ENCODE measurements at places on chromosomes 7 and 10. TPM values are rescaled to one million over a fixed set of nuclear protein-coding genes. Genes with fewer than 3 reads are reported as not detected.
A peak's percentile ranks its signal among the peaks of the same experiment; 100 is the strongest.

GRCh38 chr10:48410503-48410902 lies 104.0 kb downstream of the MAPK8 start:
- DNase-seq, result no peak

The INTS1 gene
- 86.3 TPM for total RNA-seq

DNA sequence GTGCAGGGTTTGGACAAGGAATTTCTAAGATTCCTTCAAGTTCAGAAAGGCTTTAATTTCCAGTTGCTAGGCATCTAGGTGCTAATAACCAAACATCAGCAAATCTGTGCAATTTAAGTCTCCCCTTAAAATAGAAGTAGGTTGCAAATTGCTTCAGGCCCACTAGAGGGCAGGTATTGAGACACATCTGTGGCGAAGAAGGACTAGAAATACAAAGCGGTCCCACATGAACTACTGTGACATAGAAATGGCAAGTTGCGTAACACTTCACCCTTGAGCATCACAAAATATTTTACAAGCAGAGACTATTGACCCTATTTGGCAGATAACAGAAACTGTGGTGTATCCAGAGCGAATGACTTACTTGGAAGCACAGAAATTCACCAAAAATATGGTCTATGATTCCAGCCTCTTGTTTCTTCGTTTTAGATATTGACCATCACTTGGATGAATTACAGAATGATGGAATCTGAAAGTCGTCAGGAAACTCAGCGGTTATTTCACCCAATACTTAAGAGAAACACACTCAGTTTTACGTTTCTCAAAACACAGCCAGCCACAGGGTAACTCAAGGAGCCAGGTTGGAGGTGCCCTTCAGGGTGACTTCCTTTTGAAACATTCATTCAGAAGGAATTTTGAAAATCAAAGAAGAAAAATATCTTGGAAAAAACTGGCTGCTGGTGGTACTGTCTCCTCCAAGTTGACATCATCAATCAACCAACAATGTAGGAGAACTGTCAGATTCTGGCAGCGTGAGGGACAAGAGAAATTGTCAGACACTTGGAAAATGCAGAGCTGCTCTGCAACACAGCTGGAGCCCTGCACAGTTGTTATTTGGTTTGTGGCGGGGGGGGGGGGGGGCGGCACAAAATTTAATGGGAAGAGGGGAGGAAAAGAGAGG lies 256.3 kb upstream of the MINDY3 start:
- peak; percentile 31 for DNase-seq

GRCh38 chr10:44186150-44186549 lies 198.7 kb downstream of the CXCL12 start:
- peak; percentile 61 for DNase-seq

DNA sequence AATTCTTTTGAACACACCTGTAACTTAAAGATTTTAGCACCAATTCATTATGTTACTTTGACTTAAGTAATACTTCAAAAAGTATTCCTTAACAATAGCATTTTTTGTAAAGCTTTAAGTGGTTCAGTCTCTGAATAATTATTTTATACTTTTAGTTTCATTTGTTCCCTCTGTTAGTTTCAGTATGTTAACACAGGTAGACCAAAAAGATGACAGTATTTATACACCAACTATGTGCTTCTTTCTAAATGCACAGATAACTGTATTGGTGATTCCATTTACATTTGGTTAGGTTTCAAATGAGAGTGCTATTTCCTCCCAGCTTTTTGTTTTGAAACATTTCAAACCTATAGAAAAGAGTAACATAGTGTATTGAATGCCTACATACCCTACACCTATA lies 14.0 kb downstream of the RALA start:
- DNase-seq, result no peak

- peak; percentile 53 for DNase-seq
Measured at GRCh38 chr10:92965314-92965713, 95.3 kb upstream of the CYP26C1 start.

DNA sequence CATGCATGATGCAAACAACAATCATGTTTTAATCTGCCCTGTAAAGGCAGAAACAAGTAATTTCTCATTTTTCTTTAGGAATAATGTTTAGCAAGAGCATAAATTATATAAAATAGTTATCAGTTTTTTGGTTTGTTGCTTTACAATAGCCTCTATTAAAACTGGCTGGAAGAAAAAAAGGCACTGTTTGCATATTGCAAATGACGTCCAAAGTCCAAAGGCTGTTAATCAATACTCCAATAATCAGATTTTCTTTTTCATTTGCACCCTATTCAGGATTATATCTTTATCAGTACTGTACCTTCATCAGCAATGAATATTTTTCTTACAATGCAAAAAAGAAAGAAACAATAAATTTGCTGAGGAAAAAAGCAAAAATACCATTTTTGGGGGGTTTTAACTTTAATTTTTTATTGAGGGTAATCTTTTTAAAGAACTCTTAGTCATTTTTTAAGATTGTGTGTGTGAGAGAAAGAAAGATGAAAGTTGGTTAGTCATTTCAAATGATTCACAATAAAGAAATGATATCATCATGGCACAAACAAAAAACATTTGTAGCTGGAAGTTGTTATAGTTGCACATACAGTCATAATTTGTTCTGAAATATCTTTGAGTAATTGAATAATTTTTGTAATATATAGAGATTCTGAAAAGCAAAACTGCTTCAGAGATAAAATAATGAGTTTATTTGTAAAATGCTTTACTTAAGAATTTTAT lies 44.4 kb upstream of the AKR1C2 start:
- no peak for DNase-seq

DNA sequence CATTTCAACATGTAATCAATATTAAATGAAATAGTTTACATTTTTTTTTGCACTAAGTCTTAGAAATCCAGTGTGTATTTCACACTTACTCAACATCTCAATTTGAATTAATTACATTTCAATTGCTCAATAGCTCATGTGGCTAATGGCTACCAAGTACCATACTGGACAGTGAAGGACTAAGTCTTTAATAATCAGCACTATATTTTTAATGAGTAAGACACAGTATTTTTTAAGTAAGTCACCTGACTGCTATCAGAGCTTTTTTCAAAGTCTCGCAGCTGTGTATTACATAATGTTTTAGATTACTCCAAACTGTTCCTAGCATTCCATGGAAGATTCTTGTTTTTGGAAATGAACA lies 19.6 kb downstream of the WASL start:
- no peak for DNase-seq

DNA sequence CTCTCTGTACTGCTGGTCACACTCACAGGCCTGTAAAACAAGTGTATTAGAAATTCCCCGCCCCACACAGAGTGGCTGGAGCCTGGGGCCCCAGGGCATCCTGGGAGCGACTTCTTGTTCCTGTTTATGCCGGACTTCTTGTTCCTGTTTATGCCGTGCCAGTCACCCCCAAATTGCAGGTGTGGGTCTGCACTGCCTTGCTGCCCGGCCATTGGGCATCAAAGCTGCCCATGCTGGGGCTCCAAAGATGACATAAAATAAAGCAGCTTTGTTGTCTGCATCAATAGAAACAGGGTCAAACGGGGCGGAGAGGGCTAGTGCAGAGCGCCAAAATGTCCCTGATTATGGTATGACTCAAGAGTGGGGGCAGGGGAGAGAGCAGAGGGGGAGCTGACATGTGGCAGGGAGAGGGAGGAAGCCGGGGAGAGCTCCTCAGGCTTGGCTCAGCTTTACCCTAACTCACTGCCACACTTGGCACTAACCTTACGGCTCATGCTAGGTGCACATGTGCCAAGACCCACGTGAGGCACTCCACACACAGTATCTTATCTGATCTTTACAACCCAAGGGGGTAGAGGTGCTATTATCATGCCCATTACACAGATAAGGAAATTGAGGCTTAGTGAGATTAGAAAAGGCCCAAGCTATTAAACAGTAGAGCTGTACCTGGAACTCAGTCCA lies 98.4 kb downstream of the PIP4K2A start:
- DNase-seq, result peak; percentile 82

- no peak for DNase-seq
Measured at GRCh38 chr10:101146392-101147251, 15.5 kb downstream of the TLX1 start.

The BUD31 gene
- 262 TPM for total RNA-seq

DNA sequence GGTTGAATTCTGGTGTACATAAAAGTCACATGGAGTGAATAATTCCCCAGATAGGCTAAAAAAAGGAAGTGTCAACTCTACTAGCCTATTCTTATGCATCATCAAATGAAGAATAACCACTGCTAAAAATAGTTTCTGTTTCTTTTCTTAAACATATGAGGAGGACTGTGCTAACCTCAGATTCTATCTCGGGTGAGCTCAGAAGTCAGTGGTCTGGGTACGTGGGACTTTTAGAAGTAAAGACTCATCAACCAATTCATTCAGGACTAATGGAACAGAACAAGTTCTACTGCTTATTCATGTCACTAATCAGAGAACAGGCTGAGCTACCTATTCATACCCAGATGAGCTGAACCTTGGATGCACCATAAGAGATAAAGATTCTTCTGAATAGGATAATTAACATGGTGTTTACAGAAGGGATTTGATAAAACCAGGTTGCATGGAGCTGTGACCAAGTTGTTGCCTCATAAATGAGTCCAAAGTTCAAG lies 9.5 kb upstream of the ASAH2 start:
- DNase-seq, result no peak

DNA sequence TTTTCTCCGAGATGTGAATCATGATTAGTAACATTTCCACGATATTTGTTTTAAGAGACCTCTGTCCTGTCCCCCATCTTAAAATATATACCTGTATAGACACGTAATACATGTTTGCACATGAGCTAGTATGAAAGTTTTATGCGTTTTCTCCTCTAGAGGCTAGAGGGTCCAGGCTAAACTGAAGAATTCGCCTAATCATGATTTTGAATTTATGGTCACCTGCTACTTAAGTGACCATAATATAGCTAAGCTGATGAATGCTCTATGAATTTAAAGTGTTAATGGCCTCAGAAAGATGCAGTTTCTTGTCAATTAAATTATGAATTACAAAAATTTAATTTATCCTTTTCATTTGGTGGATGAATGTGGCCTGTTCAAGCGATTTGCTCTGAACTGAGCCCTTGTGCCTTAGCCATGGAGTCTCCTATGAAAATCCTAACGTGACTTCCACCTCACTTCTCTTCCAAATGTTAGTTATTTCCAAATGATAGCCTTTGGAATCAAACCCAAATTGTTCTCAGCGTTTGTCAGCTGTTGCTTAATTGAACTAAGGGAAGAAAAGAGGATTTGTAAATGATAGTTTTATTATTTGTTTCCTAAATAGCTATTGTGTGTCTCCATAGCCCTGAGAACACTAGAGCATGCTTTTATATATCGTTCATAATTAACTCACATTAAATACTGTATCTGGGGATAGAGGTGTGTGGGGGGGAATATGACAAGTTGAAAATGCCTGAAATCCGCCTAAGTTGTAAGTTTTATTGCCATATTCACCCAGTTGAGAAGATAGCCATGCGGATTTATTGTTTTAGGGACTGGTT lies 2.3 kb downstream of the CELF2 start:
- no peak for DNase-seq

- DNase-seq, result no peak
Measured at GRCh38 chr10:131231323-131231964, 80.1 kb downstream of the TCERG1L start.

- DNase-seq, result peak; percentile 3
Measured at GRCh38 chr10:58087896-58088295, 179.8 kb downstream of the IPMK start.

GRCh38 chr7:7220821-7221220 lies 38.5 kb downstream of the C1GALT1 start:
- DNase-seq, result no peak

GRCh38 chr7:4681886-4682620 lies at the start of gene FOXK1:
FOXK1 (plus strand) TSS chr7:4682295; CDS start chr7:4682309, 14 bp downstream.
- peak; percentile 64 for DNase-seq

DNA sequence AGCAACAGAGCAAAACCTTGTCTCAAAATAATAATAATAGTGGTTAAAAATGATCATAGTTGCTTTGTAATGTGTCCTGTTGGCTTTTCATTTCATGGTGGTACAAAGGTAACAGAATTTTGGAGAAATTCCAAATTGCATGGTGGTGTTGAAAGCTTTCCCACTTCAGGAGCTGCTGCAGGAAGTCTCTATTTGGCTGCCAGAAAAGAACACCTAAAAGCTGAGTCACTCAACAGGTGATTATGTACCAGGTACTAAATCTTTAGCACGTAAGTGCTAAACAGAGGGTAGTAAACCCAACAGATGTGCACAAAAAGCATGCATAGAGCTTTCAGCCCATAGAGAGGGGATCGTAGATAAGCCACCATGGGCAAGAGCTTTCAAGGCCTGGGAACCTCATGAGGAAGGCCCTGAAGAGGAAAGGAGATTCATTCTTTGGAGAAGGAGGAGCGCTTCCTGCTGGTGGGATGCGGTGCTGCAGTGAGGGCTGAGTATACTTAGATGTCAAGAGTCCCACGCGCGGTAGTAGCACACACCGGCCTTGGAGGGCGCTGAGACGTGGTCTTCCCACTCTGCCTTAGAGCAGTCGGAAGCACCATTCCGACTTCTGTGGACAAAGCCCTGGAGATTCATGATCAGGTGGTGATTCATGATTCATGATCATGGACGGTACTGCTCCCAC lies 118.7 kb downstream of the RALA start:
- DNase-seq, result peak; percentile 77

GRCh38 chr7:20595971-20596370 lies 19.5 kb upstream of the ABCB5 start:
- DNase-seq, result no peak

The CXCL12 gene
- not detected for total RNA-seq

The PCLO gene
- total RNA-seq, result 2.0 TPM

GRCh38 chr7:16991551-16991950 lies 109.8 kb upstream of the AGR3 start:
- no peak for DNase-seq

GRCh38 chr7:100433276-100433591 lies 3.1 kb downstream of the PPP1R35 start:
- no peak for DNase-seq

GRCh38 chr7:98568891-98569290 lies 48.2 kb upstream of the NPTX2 start:
- DNase-seq, result no peak

The ANKRD2 gene
- total RNA-seq, result 1.8 TPM

The ANXA8 gene
- total RNA-seq, result 103 TPM

The GNG11 gene
- total RNA-seq, result 3.9 TPM

- peak; percentile 25 for DNase-seq
Measured at GRCh38 chr7:51428217-51428887, 111.7 kb upstream of the COBL start.

- no peak for DNase-seq
Measured at GRCh38 chr7:135076882-135077281, 71.0 kb upstream of the TMEM140 start.

The NEUROD6 gene
- total RNA-seq, result not detected

Data from MCF 10A (cell line).